Liver (tissue), 10 donors: ENCODE measurements at places on chromosomes 2 and 18.
A peak's percentile ranks its signal among the peaks of the same experiment; 100 is the strongest.

DNA sequence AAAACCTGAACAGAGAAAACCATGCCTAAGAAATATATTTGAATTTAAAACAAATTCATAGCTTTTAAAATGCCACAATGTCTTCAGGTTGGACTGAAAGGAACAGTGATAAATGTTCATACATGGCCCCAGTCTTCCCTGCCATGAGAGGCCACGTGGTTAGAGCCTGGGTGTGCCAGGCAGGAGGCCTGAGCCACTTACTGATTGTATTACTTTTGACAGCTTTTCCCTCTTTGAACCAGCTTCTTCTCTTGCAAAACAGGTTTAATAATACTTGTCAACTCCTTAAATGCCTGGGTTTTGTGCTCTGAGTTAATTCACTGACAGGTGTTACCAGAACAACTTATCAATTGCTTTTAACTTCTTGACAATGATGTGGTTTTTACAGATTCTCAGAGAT is 27.0 kb downstream of the RBKS start:
- no peak overlapping the region for H3K4me3 ChIP-seq
- no peak overlapping the region for H3K27ac ChIP-seq
- H3K4me1 ChIP-seq, result no peaks in the 10 kb centered on the region
- no peak for DNase-seq
- H3K27me3 ChIP-seq, result no peaks in the 10 kb centered on the region

DNA sequence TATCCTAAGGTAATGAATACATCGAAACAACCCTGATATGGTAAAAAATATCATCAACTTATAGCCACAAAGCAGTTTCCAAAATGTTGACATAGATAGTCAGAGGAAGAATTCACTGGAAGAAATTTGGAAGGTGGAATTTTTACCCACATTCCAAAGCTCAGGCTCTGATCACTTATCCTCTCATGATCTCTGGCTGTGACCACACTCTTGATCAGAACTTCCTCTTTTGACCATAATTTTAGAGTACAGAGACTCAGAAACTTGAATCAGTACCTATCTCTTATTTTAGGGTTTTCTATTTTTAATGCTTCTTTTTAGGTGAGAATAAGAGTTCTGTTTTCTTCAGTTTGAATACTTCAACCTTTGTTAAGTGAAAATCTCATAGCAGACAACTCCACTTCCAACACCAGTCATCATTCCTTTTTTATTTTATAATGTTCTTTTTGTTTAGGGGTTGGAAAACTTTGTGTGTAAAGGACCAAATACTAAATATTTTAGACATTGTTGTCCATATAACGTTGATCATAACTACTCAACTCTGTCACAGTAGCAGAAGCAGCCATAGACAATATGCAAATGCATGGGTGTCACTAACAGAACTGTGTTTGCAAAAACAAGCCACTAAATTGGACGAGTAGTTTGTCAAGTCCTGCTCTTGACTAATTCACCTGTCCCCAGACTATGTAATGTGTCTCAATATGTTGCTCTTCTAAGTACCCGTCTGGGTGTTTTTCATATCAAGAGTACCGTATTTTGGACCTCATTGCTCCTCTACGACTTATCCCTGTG is 891.6 kb upstream of the CRIM1 start:
- H3K36me3 ChIP-seq, result no peaks in the 10 kb centered on the region
- H3K27ac ChIP-seq, result no peak overlapping the region
- no peaks in the 10 kb centered on the region for H3K4me1 ChIP-seq
- H3K4me3 ChIP-seq, result no peak overlapping the region

DNA sequence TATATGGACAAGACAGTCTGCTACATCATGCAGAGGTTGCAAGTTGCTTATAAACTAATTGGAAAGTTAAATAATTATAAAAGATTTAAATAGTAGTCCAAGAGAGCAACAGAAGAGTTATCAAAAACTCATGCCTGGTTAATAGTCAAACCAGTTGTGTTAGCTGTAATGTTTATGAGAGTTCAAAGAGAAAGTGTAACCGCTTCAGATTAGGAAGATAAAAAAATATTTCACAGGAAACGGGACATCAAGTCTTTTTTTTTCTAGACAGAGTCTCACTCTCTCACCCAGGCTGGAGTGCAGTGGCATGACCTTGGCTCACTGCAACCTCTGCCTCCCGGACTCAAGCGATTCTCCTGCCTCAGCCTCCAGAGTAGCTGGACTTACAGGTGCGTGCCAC is 34.6 kb upstream of the RNF125 start:
- peak overlapping the region; percentile 82 for H3K27ac ChIP-seq
- no peaks in the 10 kb centered on the region for H3K27me3 ChIP-seq
- H3K4me3 ChIP-seq, result no peak overlapping the region

- H3K36me3 ChIP-seq, result no peaks in the 10 kb centered on the region
- H3K4me1 ChIP-seq, result no peaks in the 10 kb centered on the region
- no peaks in the 10 kb centered on the region for H3K27me3 ChIP-seq
- H3K4me3 ChIP-seq, result no peak overlapping the region
- no peak for DNase-seq
- no peak overlapping the region for H3K27ac ChIP-seq
These were observed 119.3 kb upstream of the PKDCC start for GRCh38 chr2:41928526-41928925.

GRCh38 chr2:195445639-195446038 is 211.4 kb upstream of the SLC39A10 start:
- no peaks in the 10 kb centered on the region for H3K4me1 ChIP-seq
- H3K27ac ChIP-seq, result no peak overlapping the region
- no peaks in the 10 kb centered on the region for H3K27me3 ChIP-seq
- no peak overlapping the region for H3K4me3 ChIP-seq

GRCh38 chr2:44638649-44639048 is 276.9 kb downstream of the CAMKMT start:
- no peaks in the 10 kb centered on the region for H3K4me1 ChIP-seq
- H3K27me3 ChIP-seq, result no peaks in the 10 kb centered on the region
- no peak overlapping the region for H3K27ac ChIP-seq
- H3K4me3 ChIP-seq, result no peak overlapping the region

GRCh38 chr2:204920776-204921175 is 375.5 kb downstream of the PARD3B start:
- no peaks in the 10 kb centered on the region for H3K4me1 ChIP-seq
- H3K27me3 ChIP-seq, result no peaks in the 10 kb centered on the region
- no peaks in the 10 kb centered on the region for H3K36me3 ChIP-seq
- no peak overlapping the region for H3K4me3 ChIP-seq

- DNase-seq, result no peak
- H3K27me3 ChIP-seq, result no peaks in the 10 kb centered on the region
- H3K27ac ChIP-seq, result no peak overlapping the region
These were observed 114.9 kb upstream of the MYCN start for GRCh38 chr2:15825276-15825980.

DNA sequence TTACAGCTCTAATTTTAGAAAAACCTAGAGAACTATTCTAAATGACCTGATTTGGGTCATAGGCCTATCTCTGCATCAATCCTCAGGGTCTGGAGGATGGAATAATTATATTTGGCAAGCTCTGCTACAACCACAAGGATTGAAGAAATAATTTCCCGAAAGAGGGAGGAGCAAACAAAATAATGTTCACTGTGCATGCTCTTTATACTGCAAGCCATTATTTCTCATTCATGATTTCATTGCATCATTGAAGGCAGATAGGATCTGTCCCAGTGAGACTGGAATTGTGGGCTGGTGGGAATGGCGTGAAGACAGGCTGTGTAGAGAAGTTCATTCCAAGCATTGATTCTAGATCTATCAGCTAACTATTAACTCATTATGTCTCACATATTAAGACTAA is 12.7 kb upstream of the MAPRE2 start:
- H3K36me3 ChIP-seq, result no peaks in the 10 kb centered on the region
- no peak overlapping the region for H3K4me3 ChIP-seq
- peaks cover 25% of the 10 kb centered on the region for H3K4me1 ChIP-seq
- DNase-seq, result no peak
- H3K27me3 ChIP-seq, result no peaks in the 10 kb centered on the region

GRCh38 chr18:59517446-59518165 is 158.5 kb upstream of the LMAN1 start:
- H3K27ac ChIP-seq, result peak overlapping the region; percentile 8
- DNase-seq, result no peak
- H3K4me3 ChIP-seq, result no peak overlapping the region
- no peaks in the 10 kb centered on the region for H3K27me3 ChIP-seq
- H3K4me1 ChIP-seq, result no peaks in the 10 kb centered on the region
- H3K36me3 ChIP-seq, result no peaks in the 10 kb centered on the region

- no peaks in the 10 kb centered on the region for H3K36me3 ChIP-seq
- H3K27me3 ChIP-seq, result no peaks in the 10 kb centered on the region
- DNase-seq, result no peak
- H3K4me3 ChIP-seq, result no peak overlapping the region
These were observed 18.1 kb downstream of the CALCRL start for GRCh38 chr2:187429989-187430388.

DNA sequence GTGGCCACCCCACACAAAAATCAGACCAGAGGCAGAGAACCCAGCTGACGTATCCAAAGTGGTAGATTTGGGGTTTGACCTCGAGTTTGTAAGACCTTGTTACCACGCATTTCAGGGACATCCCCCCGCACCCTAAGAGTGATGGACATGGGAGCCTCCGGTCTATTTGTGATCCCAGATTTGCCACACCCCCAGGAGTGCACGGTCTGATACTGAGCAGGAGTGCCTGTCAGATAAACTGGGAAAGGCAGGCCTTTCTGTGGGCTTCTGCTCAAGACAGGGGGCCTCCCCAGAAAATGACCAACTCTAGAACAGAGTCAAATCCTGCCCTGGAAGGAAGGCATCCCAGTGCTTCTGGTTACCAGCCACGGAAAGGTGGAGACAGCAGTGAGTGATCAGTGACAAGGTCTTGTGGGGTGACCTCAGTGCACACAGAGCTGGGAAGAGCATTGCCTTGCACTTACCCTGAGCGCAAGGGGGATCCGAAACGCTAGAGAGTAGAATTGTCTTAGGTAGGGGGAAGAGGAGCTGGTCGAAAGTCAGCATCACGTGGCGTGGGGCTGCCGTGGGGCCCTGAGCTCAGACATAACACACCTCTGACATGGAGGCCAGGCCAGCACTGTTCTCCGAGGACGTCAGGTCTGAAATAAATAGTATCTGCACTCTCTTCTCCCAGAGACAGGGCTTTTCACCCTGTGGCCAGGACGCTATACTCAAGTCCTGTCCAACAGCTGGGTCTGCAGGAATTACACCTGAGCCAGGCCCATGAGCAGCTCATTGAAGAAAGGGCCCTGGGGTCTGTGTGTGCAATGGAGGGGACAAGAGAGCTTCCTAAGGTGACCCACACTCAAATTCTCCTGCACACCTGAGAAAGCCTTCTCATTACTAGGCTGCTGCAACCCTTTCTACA is 242.4 kb upstream of the SALL3 start:
- no peak overlapping the region for H3K4me3 ChIP-seq
- H3K4me1 ChIP-seq, result no peaks in the 10 kb centered on the region
- no peak for DNase-seq
- no peaks in the 10 kb centered on the region for H3K36me3 ChIP-seq
- no peak overlapping the region for H3K27ac ChIP-seq

- no peak overlapping the region for H3K27ac ChIP-seq
- no peak for DNase-seq
- H3K4me3 ChIP-seq, result no peak overlapping the region
- no peaks in the 10 kb centered on the region for H3K4me1 ChIP-seq
These were observed 39.5 kb downstream of the BABAM2 start for GRCh38 chr2:27929916-27930486.
